ENCODE measurements at places on chromosomes 4 and X. TPM values are rescaled to one million over a fixed set of nuclear protein-coding genes. Genes with fewer than 3 reads are reported as not detected.

CTAG2 gene
- not detected for total RNA-seq

FGF13 gene
- 1.9 TPM for total RNA-seq

TCP11X2 gene
- total RNA-seq, result not detected

FANCB gene
- total RNA-seq, result 0.32 TPM

SMIM10L2A gene
- total RNA-seq, result 1.3 TPM

FAM9B gene
- total RNA-seq, result not detected

RPA4 gene
- 0.62 TPM for total RNA-seq

ANOS1 gene
- total RNA-seq, result 0.40 TPM

CHRNA9 gene
- total RNA-seq, result not detected

NAP1L3 gene
- 1.6 TPM for total RNA-seq

SMIM10 gene
- 1.2 TPM for total RNA-seq

CT45A8 gene
- not detected for total RNA-seq

FMR1NB gene
- not detected for total RNA-seq

CYSLTR1 gene
- 0.46 TPM for total RNA-seq

UNC5C gene
- total RNA-seq, result 0.16 TPM

SCRG1 gene
- 0.41 TPM for total RNA-seq

GPR82 gene
- total RNA-seq, result not detected

GYPE gene
- total RNA-seq, result not detected

SMC1A gene
- 38.2 TPM for total RNA-seq

Measured in pancreas (tissue), 10 donors.